ENCODE measurements at places on chromosomes 5 and 9.

DNA sequence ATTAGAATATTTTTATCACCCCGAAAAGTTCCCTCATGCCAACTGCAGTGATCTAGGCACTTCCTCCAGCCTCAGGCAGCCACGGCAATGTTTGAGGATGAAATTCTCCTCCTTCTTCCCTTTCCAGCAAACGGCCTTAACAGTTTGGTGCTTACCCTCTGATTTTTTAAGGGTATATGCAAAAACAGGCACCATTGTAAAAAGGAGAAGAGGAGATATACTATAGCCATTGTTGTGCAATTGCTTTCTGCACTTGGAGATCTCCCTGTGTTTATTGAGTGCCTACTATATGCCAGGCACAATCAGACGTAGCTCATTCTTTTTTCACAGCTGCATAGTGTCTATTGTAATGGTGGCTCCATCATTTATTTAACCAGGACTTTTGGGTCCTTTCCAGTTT, 29.4 kb downstream of the GSN start:
- no peak for DNase-seq

- DNase-seq = no peak
Measured at GRCh38 chr9:29006628-29007027, 1433.3 kb upstream of the C9orf72 start.

DNA sequence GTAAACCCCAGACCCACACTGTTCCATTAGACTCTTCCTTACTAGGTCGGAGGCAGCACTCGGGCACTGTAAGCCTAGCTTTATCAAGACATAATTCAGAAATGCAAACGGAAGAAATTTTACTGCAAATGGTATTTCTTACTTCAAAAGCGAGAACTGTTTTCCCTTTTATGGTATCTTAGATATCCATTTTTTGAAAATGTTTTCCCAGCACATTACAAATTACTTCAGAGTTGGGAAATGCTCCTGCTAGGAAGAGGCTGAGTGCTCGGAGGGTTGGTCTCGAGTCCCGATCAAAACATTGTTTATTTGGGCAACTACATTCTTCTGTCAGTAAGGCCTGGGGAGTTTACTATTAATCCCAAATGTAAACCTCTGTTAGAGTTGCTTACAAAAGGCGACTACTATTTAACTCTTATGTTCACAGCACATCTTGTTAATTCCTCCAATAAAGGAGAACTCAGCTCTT, 332.9 kb downstream of the CWC27 start:
- DNase-seq = no peak

- no peak for DNase-seq
Measured at GRCh38 chr5:148467958-148468357, 84.2 kb downstream of the FBXO38 start.

- no peak for DNase-seq
Measured at GRCh38 chr9:31314241-31314640, 1070.2 kb upstream of the ACO1 start.

DNA sequence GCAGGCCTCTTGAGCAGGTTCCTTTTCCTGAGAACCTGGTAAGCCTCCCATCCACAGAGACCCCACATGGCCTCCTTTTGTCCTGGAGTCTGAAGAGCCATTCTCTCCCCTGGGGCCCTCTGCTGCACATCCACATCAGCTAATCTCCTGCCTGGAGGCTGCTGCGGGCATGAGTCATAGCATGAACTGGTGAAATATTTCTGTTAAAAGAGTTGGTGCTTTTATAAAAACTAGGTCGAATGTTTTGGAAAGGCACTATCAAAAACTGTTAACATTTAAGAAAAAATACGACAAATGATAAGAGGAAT, 399.4 kb downstream of the CTNND2 start:
- no peak for DNase-seq

GRCh38 chr5:98602534-98603112, 170.8 kb upstream of the RGMB start:
- no peak for DNase-seq

DNA sequence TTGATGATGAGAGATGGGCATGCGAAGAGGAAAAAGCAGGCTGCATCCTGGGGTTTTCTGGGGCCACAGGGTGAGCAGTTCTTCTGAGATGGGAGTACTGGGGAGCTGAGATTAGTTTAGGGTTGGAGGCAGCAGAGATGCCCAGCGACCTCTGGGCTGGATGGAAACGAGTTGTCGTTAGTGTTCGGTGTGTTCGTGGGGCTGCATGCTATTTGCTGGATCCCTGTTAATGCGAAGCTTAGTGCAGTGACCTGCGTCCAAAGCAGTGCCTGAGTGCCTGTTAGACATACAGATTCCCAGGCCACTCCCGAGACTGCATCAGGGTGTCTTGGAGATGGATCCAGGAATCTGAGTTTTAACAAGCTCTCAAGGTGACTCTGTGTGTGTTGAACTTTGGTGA, 201.3 kb downstream of the CACNA1B start:
- DNase-seq = no peak

GRCh38 chr5:125564317-125564975, 818.0 kb upstream of the ZNF608 start:
- no peak for DNase-seq

- DNase-seq = no peak
Measured at GRCh38 chr5:12332480-12332879, 428.2 kb upstream of the CTNND2 start.

GRCh38 chr5:1669276-1670155, 130.1 kb downstream of the MRPL36 start:
- DNase-seq = no peak

DNA sequence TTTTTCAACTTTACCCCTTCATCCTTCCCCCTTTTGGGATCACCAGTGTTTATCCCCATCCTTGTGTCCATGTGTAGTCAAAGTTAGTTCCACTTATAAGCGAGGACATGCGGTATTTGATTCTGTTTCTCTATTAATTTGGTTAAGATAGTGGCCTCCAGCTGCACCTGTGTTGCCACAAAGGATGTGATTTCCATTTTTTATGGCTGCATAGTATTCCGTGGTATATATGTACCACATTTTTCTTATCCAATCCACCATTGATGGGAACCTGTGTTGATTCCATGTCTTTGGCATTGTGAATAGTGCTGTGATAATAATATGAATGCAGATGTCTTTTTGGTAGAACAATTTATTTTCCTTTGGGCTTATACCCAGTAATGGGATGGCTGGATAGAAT, 252.4 kb downstream of the ARRDC3 start:
- no peak for DNase-seq

DNA sequence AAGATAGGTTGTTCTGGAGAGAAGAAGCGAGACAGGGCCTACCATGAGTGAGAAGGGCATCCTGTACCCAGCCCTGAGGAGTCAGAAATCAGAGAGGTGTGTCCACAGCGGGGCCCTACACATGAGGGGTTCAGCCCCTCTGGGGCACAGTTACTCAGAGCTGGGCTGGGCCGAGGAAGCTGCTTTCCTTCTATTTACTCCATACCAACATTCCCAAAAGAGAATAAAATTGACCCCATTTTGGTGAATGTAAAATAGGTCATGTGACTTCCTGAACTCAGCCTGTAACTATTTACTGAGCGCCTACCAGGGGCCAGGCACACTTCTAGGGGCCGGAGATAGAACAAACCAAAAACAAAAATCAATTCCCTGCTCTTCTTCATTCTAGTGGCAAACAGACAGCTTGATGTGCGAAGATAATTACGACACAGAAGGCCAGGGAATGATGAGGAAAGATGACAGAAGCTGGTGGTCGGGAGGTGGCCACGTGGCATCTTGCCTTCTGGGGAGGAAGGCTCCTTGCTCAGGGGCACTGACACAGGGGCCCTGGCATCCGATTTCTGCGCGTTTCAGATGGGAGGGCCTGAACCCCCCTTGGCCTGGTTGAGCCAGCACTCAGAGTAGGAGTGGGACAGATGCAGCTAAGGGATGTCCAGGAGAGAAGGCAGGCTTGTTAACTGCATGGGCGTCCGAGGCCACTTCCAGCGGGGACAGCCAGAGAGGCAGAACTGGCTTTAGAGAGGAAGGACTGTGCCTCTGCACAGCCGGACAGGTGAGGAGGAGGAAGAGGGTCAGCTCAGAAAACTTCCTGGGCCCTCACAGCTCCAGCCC, 121.8 kb downstream of the NSG2 start:
- DNase-seq = no peak

DNA sequence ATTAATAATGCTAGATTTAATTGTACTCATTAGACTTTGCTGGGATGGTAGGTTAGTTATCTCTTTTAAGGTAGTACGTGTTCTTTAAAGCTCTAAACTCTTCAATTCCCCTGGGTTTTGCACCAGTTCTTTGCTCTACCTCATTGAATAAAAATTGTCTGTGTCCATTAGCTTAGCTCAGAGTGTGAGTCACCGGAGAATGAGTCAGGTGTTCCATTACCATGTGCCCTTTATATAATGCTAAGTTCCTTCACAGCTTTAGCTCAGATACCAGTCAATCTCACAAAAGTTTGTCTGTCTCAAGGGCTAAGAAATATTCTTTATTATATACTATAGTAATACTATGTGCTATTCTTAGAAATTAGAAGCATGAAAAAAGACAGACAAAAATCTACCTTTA, 339.4 kb downstream of the PRELID2 start:
- DNase-seq = no peak

DNA sequence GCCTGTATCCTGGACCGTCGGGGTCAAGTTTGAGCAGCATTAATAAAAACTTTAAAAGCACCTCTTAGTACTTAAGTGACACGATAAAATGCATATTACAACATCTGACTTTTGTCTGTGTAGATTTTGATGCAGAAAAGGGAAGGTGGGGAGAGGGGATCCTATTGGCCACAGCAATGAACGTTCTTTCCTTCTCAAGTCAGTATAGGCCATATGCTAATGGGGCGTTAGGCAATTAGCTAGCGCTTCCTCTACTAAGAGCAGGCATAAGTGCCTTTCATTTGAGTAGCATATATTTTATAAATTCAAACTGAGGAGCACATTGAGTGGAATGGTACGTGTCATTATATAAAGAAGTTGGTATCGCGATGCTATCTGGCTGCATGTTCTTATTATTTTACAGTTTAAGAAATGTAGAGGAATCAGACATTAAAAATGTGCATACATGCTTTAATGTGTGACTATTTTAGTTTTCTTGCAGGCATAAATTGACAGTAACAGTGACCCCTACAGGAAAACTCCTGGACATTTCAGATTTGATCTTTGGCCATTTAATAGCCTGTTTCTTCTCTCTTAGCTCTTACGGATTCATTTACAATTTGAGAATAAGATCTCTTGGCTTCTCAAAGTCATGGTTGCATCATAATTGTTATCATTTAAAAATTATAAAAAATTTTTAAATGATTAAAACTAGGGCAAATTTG, 1.1 kb upstream of the GNA14 start:
- no peak for DNase-seq

- DNase-seq = no peak
Measured at GRCh38 chr5:120615967-120616645, 152.0 kb downstream of the PRR16 start.

- no peak for DNase-seq
Measured at GRCh38 chr9:16970321-16970720, 99.9 kb upstream of the BNC2 start.

DNA sequence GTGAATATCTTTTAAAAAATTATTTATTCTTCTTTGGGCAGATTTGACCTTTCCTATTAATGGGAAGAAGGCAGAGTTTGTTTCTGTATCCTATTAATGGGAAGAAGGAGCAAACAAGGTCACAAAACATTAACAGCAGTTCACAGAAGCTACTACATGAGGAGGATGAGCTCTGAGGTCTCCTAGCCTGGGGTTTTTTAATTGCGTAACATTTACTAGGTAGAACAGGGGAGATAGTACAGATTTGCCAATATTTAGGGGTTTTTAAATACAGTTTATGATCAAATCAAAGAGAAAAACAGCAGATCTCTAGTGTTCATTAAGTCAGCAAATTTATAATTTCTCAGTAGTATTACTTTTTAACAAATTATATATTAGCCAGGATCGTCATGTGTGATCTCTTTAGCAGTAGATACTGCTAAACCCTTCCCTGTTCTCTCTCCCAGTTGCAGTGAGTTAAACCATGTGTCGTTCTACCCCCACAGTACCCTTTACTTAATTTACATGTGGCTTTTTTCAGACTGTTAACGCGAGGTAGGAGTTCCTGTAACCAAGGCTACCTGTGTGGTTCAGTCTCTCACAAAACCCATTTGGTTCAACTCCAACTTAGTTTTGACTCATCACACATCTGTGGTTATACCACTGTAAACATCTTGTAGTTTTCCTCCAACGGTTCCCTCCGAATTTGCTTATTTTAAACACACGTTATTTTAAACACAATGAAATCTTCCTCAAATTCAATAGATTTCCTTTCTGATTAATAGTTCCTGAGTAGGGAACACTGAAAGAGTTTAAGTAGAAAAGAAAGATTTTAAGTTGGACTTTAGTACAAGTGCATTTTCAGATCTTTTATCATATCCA, 13.3 kb downstream of the SLC25A46 start:
- no peak for DNase-seq

DNA sequence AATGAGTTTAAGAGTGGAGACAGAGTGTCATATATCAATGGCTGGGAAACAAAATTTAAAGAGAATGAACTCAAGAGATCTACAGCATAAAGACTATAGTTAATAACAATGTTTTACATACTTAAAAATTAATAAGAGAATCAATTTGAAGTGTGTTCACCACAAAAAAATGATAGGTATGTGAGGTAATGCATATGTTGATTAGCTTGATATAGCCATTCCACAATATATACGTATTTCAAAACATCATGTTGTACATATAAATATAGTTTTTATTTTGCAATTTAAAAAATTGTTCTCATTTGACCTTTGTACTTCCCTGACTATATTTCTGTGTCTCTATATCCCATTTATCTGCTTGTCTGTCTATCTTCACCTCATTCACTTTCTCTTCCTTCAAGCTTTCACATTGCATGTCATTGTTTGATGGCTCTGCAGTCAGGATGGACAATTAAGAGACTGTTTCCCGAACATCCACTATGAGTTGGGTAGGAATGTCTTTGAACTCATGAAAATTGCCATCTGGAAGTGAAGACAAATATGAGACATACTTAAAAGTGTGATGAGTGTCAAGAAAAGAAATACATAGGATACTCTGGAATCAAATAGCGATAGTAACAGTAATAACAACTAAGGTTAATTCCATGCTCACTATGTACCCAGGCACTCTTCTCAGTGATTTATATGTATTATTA, 359.9 kb upstream of the ACTBL2 start:
- DNase-seq = no peak

DNA sequence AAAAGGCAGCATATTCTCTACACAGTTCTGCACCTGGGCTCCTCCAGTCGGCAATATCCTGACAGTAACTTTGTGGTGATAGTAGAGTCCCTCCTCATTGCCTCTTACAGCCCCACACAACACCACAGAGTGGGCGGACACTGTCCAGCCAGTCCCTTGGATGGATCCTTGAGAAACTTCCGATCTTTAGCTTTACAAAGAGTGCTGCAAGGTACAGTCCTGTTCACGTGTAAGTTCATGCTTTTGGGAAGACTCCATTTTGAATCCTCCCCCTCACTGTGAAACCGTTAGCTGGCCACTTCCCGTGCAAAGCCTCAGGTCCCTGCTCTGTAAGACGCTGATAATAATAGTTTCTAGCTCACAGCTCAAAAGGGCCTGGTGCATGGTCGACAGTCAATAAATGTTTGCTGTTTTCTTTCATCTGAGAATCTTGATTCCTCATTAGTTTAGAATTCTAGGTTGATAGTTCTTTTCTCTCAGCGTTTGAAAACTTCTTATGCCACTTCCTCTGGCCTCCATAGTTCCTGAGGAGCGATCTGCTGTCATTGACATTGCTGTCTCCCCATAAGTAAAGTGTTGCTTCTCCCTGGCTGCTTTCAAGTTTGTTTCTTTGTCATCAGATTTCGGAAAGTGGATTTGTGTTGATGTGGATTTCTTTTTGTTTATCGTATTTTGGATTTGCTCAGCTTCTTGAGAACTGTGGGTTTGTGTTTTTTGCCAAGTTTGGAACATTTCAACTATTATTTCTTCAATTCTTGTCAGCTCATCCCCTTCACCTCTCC, 82.9 kb downstream of the COL23A1 start:
- DNase-seq = no peak

- no peak for DNase-seq
Measured at GRCh38 chr5:166074582-166075481, 2216.6 kb upstream of the WWC1 start.

Data from NCI-H1105 (cell line).